ENCODE measurements at places on chromosomes 3 and 15. TPM values are rescaled to one million over a fixed set of nuclear protein-coding genes. Genes with fewer than 3 reads are reported as not detected.

DNA sequence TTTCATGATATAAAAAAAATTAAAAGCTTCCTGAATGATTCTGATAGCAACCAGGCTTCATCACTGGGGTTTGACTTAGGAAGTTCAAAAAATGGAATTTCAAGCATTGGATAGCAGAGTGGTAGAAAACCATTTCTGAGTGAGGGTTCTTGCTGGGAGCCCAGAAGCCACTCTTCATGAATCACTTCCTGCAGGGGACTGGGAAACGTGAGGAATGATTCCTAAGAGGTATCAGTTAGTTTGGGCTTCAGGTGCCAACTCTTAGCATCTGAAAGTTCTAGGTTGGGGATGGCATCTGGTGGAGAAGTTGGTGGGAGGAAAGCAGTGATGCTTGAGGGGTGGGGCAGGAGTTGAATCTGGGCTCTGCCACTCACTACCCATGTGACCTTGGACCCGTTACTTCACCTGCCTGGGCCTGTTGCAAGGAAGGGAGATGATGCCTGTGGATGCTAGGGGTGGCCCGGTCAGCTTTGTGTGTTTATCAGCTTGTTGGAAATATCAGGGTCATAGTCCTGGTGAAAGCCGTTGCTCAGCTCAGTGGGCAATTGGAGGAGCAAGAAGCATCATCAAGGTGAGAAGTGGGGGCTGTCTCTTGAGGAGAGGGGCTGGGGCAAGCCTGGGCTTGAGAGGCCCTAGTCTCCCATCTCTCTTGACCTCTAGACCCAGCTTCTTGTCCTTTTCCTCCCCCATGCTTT lies 37.0 kb upstream of the TNFAIP8L3 start:
- no peak for DNase-seq

Gene KIF15
- total RNA-seq, result 2.4 TPM

Gene CHDH
- total RNA-seq, result 3.4 TPM

Gene SCAANT1
- total RNA-seq, result not detected

DNA sequence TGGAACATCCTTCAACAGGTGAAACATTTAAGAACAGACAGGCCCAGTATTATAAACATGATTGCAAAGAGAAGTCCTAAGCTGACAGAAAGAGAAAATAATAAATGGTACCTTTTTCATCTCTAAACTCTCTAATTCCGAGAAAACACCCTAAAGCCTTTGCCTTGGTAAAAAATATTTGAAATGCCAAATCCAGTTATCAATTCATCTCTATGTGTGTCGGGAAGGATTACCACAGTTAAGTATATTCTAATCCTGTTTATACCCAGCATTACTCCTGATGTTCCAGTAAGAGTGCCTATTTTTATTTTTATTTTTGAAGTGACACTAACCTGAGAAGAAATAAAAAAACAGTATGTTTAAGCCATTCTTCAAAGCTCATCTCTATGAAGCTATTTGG lies 219.3 kb upstream of the NANOGP8 start:
- no peak for DNase-seq

Gene PP2D1
- not detected for total RNA-seq

DNA sequence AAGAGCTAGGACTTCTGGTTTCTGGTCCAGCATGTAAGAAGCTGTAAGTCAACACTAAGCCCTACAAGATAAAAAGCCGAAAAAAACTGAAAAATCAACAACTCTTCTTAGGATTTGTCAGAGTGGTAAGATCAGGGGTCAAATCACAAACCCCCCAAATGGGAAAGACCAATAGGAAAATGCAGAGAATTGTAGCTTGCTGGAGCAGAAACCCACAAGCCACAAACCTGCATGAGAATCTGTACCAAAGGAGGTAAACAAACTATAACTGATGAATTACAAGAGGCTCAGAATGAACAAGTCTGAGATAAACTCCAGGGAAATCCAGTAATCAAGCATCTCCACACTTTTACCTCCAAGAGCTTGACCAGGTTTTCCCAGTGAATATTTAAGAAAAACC lies 36.0 kb downstream of the RFX7 start:
- no peak for DNase-seq

- DNase-seq, result no peak
Observed at GRCh38 chr3:98584547-98584946, 8.9 kb downstream of the CPOX start.

DNA sequence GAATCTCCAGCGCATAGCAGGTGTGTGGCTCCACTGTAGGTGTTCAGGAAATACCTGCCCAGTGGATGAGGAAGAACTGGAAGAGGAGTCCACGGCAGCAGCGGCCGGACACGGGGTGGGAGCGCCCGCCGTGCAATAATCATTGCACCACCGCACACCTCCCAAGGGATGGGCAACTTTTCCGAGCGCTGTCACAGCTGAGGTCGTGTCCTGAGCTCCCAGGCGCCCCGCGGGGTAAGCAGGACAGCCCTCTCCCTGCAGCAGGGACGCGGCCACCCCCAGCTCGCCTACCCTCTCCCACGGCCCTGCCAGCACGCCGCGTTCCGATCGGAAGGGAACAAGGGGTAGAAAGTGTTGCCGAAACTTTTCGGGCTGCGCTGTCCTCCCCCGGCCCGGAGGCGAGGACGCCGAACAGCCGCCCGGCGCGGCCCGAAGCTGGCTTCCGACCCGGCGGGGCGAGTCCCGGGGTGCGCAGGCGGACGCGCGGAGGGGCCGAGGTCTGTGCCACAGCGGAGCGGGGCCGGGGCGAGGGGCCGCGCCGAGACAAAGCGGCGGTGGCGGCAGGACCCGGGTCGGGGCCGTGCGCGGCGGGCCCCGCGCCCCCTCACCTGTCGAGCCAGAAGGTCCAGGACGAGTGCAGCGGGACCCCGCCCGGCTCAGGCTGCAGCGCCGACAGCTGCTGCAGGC lies 475 bp downstream of the EIF4E3 start:
- peak; percentile 46 for DNase-seq

- no peak for DNase-seq
Observed at GRCh38 chr3:58573640-58574039, 3.6 kb downstream of the FAM107A start.

- DNase-seq, result no peak
Observed at GRCh38 chr3:111895071-111895470, 36.0 kb downstream of the PHLDB2 start.

Gene TMEM212
- not detected for total RNA-seq

GRCh38 chr15:72070817-72071447 lies 47.0 kb downstream of the MYO9A start:
- DNase-seq, result no peak

DNA sequence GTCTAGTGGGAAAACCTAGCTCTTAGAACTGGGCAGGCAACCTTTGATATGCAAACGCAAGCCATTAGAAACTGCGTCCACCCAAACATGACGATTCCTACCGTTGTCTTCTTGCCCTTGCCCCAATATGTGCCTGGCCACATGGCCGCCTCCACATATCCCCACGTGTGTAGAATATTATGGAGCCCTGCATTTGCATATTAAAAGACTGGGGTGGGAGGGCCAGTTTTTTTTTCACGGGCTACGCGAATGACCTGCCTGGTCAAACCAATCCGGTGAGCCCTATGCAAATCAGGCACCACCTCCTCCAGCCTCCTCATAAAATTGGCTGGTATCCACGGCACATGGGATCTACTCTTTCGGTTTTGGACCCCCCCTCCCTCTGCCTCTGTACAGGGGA lies 381.0 kb upstream of the RGMA start:
- no peak for DNase-seq

- no peak for DNase-seq
Observed at GRCh38 chr3:52041118-52041731, 15.1 kb downstream of the DUSP7 start.

DNA sequence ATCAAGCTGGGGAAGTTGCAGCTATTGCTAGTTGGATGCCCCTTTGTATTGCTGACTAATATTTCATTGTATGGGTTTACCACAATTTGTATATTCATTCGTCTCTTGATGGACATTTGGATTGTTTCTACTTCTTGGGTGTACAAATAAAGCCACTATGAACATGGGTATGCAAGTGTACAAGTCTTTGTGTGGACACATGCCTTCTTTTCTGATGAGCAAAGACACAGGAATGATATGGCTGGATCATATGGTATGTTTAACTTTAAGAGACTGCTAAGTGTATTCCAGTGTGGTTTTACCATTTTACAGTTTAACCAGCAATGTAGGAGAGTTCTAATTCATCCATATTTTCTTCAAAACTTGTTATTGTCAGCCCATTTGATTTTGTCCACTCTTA lies 32.2 kb downstream of the NECTIN3 start:
- DNase-seq, result no peak

Gene LSG1
- total RNA-seq, result 55.4 TPM

- no peak for DNase-seq
Observed at GRCh38 chr3:149333176-149333859, at the start of gene TM4SF18. Gene TM4SF18, minus strand, starts transcription at chr3:149333636. Its CDS starts 254 bp downstream, at chr3:149333382.

DNA sequence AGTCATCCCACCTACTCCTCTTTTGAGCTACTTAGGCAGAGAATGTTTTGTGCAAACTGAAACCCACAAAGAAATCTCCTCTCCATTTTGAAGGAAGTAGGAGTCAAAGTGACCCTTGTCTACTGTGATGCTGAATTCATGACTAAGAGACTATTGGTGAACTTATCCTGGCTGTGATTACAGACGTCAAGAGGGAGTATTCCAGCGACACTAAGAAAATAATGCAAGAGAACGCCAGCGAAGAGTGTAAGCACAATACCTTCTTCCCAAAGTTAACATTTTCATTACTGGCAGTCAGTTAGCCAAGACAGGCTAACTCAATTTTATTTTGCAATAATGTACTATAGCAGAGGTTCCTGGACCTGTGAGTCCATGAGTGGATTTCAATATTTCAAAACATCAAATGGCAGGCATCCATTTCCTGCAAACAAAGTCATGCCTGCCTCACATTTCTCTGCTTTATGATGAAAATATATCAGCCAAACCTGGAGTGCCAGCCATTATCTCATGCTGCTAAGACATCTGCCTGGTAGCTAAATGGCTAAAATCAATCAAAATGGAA lies 59.0 kb downstream of the CTNNB1 start:
- DNase-seq, result no peak

DNA sequence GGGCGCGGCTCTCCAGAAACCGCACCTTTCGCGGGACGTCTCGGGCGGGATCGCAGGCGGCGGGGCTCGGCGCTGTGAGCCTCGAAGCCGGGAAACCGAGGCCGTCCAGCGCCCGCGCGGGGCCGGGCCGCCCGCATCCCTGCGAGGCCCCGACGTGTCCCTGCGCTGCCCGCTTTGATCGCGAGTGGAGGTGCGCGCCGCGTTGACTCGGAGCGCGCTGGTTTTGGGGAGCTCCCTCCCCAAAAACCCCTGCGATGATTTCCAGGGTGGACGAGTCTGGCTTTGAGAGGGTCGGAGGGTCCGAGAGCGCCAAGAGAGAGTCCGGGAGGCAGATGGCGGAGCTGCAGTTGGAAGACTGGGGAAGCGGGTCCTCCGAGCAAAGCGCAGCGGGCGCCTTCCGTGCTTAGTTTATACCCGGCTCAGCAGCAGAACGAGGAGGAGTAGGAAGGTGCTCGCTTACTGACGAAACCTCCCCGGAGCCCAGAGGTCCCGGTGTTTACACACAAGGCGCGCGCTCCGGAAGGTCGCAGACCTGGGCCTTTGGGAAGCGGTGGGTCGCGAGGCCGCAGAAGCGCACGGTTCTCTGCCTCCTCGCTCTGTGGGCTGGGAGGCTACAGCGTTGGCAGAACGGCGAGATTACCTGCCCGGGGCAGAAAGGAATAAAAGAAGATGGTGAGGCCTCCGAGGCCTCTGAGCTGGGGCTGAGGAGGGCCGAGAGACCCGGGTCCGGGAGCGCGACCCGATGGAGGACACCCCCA lies 687 bp downstream of the ALDH1A3 start:
- no peak for DNase-seq

DNA sequence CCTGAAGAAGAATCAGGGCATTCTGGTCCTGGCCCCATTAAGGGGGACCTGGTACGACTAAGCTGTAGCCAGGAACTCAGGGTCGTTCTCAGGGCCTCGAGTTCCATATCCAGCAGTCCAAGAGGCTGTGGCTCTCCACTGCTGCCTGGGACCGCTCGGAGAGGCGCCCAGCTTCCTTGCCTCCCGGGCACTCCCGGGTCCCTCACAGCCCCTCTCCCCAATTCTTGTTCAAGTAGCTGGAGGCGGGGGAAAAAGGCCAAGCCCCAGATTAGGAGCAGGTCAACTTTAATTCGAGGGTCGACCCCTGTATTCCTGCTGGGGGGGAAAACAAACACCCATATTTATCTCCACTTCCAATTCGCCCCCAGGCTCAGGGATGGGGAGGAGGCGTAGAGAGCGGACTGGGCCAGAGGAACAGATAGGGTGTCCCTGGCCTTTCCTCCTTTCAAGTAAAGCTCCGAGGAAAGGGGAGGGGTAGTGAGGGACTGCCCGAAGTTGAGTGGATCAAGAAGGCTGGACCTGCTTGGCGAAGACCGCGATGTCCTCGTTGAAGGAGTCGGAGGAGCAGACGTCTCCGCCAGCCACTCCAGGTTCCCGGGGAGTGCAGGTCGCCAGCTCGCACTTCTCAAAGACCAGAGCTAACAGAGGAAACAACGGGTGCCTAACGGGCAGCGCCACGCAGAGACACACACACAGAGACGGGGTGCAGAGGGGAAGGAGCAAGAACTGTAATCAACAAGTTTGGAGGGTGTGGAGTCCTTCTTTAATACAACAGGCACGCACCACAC lies 4.4 kb downstream of the MEIS2 start:
- no peak for DNase-seq

DNA sequence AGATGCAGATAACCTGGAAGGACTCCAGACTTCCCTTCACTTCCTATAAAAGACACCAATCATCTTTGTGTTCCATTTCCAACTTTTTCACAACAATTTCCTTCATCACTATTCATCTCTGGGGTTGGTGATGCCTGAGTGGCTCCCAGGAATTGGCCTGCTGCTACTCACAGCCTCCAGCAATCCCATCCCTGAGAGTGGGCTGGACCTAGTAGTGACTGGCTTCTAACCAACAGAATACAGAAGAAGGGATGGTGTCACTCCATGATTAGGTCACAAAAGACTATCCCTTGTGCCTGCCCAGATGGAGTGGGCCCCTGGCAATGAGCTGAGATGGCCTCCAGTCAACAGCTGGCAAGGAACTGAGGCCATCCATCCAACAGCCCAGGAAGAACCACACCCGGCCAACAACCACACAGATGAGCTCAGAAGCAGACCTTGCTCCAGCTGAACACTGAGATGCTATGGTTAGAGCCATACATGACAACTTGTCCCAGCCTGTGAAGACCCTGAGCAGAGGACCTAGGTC lies 20.9 kb downstream of the OCA2 start:
- no peak for DNase-seq

Gene DNAH12
- 0.22 TPM for total RNA-seq

DNA sequence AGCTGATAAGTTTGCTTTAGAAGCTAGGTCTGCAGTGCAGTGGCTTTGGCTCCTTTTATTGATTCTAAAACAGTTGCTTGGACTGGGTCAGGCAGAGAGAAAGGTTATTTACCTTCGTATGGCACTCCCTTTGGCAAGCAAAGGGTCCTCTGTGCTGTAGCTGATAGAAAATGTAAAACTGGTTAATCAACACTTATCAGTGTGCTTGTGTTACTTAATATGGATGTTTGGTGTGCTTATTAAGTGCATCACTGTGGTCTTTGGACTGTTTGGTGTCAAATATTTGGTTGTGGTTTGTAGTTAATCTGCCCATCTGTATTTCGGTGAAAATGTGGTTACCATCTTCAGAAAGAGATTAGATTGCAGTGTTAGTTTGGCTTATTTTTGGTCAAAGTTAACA lies 16.0 kb downstream of the UBE2E2 start:
- no peak for DNase-seq
